ENCODE measurements at places on chromosomes 2 and 18.

GRCh38 chr2:20470211-20470610 is 23.3 kb downstream of the RHOB start:
- DNase-seq: no peak

DNA sequence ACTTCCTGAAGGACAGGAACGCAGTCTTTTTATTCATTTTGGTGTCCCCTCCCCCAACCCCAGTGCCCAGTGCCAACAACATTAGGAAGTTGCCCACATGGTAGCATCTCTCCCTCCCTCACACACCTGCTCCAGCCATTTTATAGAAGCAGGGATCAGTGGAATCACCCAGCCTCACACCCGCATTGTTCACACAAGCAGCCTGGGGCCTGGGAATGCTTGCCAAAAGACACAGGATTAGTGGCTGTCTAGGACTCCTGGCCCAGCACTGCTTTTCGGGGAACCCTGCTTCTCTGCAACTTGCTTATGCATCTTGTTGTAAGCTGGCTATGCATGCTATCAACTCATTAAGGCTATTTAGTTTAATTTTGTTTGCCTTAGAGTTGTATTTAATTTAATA is 17.9 kb downstream of the TMEM37 start:
- peak; percentile 14 for DNase-seq

DNA sequence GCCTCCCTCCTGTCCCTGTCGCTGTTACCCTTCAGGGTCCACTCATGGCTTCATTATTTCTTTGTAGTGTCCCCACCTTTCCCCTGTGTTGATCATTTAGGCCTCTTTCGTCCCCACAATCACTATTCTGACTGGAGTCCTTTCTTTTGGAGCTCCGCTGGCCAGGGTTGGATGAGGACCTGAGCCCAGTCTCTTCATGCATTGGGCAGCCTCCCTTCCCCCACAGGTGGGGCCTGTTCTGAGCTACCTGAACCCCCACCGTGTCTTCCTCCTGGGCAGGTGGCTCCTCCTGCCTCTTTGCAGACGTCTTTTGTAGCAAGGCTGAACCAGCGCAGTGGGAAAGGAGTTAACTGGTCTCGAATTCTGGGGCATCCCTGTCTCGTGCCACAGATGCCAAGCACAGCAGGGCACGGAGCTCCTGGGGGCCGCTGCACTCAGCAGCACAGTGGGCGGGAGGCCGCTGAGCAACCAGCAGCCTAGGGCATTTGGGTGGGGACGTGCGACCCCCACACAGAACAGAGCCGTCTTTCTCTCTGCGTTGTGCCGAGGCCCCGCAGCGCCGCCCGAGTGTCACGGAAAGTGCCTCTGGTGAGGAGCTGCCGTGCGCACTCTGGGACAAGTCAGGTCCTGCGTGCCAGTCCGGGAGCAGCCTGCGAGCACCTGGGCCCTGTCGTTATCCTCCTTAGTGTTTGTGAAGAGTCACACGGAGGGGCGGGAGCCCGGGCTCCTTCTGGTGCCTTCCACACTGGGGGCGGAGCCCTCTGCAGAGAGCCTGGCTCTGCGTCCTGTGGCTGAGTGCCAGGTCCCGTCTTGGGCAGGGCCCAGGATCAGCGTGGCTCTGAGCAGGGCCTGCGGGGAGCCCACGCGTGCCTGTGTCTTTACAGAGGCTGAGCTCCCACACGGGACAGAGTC is 130.1 kb downstream of the NFATC1 start:
- DNase-seq: no peak

GRCh38 chr18:58270396-58270795 is 226.4 kb downstream of the NEDD4L start:
- DNase-seq: no peak

GRCh38 chr2:231581328-231581727 is 11.3 kb upstream of the TEX44 start:
- no peak for DNase-seq

DNA sequence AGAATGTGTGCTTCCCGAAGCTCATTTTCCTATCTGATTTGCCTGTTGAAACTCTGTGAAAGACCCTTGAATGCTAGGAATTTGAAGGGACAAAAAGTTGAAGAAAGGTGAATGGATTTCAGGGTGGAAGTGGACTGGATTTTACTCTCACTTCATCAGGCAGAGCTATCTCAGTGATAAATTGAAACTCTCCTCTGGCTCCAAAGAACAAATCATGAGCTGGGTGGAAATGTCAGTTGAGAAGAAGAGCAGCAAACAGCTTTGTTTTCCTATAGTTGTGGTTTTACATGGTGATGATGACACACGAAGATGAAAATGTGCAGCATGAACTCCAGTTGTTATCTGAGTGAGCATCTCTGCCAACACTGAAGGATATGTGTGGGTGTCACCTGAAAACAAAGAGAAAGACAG is 34.4 kb downstream of the CD28 start:
- no peak for DNase-seq

DNA sequence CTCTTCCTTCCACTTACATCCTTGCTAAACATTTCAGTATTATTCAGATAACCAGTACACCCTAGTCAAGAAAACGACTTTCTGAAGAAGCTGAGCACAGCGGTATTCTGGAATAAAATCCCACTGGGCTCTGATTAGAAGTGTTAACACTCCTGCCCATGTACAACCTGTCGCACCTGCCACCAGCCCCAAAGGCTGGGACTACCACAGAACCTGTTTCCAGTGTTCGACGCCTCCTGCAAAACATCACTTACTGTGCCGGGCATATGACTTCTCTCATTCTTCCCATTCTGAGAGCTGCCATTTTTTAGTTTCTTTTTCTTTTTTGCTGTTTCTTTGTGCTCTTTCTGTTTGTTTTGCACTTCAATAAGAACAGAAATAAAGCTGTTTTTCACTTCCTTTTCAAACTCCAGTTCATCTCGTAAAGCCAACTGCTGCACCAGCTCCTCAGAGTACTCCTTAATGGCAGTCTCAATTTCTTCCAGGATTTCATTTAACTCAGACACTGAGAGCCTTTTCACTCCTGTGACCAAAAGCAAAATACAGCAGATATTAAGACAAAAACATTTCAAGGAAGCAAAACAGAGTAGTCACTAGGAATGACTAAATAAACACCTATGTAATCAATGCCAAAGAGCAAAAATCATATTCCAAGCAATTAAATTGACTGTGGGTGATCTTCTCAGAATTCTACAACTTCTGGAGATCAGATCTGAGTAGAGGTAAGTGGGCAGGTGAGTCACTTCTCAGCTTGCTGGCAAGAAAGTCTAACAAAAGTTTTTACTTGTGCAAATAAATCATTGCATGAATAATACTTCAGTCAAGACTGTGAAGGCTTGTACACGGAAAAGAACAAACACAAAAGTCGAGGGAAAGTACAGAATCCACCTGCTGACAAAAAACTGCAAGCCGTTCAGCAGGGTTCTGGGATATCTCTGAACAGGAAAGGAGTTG is 19.3 kb downstream of the FEZ2 start:
- no peak for DNase-seq

- no peak for DNase-seq
These were observed 170.6 kb downstream of the DLGAP1 start for GRCh38 chr18:4284528-4284927.

- DNase-seq: no peak
These were observed 20.6 kb downstream of the OLA1 start for GRCh38 chr2:174227748-174228147.

DNA sequence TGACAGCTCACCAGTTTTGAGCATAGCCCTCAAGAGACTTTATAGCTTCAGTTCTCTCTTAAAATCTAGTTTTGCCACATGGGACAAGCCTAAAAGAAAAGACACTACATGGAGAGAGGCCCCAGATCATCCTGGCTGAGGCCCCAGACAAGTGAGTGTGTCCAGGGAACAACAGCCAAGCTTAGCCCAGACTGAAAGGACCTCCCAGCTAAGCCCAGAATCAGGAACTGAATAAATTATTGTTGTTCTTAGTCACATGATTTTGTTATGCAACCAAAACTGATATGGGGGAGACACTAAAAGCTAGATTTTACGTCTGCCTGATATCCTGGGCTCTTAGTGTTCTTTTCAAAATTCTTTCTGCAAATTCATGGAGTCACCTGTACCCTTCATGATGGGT is 29.3 kb upstream of the LBH start:
- no peak for DNase-seq

GRCh38 chr2:191802180-191802579 is 44.7 kb downstream of the CAVIN2 start:
- DNase-seq: no peak

DNA sequence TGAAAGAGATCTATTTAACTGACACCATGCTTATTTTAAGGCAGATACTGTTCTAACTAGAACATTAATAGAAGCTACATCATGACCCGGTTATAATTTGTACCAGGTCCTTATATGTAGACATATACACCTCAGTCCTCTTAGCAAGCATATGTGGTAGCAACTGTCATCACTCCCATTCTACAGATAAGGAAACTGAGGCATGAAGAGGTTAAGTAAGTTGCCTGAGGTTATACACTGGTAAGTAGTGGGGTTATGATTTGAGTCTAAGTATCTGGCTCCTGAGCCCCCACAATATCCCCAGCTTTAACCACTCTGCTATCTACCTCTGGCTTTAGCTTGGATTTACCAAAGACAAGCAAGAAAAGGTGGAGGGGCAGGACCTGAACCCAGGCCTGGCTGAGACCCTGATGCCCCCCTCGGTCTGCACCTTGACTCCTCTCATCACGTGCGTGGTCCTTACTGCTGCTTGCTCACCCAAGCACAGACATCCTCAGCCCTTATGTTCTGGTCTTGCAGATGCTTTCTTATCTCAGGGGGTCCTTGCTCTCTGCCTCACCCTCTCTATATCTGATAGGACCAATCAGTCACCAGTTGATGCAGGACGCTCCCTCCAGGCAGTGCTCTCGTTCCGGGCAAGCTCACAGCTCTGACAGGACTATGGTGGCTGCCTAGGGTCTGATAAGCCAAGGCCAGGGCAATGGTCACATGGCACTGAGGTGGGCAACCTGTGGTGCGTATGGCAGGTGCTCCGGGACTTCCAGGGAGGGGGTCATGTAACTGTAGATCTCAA is 4.0 kb downstream of the DYSF start:
- no peak for DNase-seq

DNA sequence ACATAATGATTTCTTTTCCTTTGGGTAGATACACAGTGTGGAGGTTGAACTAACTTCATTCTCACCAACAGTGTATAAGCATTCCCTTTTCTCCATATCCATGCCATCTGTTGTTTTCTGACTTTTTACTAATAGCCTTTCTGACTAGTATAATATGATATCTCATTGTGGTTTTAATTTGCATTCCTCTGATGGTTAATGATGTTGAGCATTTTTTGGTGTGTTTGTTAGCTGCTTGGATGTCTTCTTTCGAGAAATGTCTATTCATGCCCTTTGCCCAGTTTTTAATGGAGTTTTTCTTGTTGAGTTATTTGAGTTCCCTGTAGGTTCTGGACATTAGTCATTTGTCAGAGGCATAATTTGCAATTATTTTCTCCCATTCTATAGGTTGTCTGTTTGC is 59.8 kb downstream of the MARCHF4 start:
- DNase-seq: no peak

GRCh38 chr2:45009928-45010701 is 863 bp upstream of the SIX2 start:
- DNase-seq: no peak

GRCh38 chr18:8116341-8117005 is 492.8 kb upstream of the RAB12 start:
- DNase-seq: no peak

- no peak for DNase-seq
These were observed 1282.3 kb upstream of the NRXN1 start for GRCh38 chr2:52314231-52314630.

DNA sequence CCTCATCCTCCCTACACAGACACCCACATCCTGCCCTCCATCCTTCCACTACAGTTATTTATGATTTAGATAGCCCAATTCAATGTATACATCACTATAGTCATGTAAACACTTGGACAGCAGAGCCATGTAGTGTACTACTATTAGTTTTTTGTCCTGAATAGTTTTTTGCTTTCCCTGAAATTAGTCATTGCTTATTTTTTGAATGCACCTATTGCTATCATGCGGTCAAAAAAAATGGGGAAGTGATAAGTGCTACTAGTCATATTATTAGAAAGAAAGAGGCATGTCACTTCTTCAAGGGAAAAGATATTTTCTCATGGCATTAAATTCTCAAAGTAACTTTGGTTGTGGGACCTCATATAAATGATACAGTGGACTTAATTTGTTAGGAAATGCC is 6.8 kb upstream of the GREB1 start:
- no peak for DNase-seq

DNA sequence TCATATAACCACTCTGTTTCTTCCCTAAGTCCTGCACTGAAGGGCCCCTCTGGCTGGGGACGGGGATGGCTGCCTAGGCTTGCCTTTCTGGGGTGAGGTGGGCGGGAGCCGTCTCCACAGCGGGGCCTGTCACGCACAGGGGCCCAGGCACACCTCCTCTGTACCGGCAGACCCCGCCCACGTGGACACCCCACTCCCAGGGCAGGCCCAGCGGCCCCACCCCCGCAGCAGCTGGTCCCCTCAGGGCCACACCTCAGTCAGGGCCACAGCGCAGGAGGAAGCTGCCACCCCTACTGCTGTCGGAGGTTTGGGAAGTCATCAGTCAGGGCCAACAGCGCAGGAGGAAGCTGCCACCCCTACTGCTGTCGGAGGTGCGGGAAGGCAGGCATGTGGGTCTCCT is 257.6 kb upstream of the RAB6C start:
- no peak for DNase-seq

DNA sequence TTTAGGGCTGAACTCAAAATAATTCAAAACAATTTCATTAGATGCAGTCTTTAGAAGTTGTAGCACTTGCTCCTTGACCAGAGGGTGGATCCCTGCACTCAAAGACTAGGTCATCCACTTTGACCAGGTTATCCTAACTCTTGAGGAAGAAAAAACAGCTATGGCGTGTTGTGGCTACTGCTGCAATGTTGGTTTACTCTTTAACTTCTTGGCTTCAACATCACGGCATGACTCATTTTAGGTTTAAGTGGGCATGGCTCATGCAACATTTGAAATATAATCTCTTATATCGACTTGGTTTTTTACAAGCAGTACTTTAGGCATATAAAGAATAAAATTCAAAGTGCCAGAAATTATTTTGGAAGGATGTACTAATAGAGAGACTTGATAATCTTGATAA is 35.4 kb downstream of the ANKRD29 start:
- DNase-seq: no peak

GRCh38 chr2:51795248-51795888 is 763.4 kb upstream of the NRXN1 start:
- no peak for DNase-seq

- DNase-seq: no peak
These were observed 32.7 kb upstream of the DPP4 start for GRCh38 chr2:162106746-162107145.

DNA sequence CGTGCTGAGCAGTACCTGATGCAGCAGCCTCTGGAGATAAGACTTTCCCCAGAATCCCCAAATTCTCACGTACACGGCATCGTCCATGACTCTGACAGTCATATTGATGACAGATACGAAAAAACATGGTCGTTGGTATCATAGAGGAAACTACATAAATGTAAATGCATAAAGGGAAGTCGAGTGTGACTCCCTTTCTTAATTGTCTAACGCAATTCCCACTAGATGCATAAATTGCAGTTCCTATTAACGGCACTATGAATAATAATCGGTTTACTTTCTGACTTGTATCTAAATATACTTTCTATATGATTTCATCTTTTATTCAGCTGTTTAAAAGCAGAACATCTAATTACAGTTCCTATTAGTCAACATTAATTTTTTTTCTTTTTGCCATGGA is 322.6 kb upstream of the REV1 start:
- DNase-seq: no peak
